ENCODE measurements at places on chromosomes 16 and 17.
A peak's percentile ranks its signal among the peaks of the same experiment; 100 is the strongest.

- no peak for DNase-seq
These were observed 1.7 kb upstream of the POLG2 start for GRCh38 chr17:64498308-64499203.

- no peak for DNase-seq
These were observed 198.5 kb downstream of the CYLD start for GRCh38 chr16:50940275-50940854.

- no peak for DNase-seq
These were observed 29.6 kb downstream of the COG4 start for GRCh38 chr16:70493802-70494201.

- no peak for DNase-seq
These were observed 124.1 kb upstream of the TNRC6C start for GRCh38 chr17:77834170-77835115.

- DNase-seq = no peak
These were observed 1.2 kb upstream of the SRCIN1 start for GRCh38 chr17:38606646-38607611.

DNA sequence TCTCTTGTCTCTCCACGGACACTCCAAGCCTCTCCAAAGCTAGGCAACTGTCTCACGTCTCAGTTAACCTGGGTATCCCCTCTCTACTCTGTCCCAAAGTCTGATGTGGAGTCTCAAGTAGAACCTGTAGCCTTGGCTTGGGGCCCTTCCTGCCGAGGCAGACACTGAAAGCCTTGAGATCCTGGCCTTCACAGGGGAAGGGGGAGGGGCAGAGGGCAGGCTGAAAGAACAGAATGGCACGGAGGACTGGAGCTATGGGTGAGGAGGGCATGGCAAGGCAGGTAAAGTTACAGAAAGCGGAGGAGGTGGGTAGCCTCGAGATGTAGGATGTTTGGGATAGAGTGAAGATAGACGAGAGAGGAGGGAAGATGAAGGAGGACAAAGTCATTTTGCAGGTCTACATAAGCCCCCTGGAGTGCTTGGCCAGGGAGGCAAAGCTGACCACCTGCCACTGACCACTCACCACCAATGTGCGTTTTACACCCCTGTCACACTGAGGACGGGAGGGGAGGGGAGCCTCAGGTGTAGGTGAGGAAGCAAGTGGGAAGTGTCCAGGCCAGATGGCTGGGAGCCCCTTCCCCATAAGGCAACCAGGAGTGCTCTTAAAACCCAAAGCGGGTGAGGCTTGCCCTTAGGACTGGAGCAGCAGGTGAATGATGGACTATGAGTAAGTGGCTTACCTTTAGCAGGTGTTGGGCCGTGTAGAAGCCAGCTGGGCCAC, 1.3 kb downstream of the FDXR start:
- DNase-seq = no peak

DNA sequence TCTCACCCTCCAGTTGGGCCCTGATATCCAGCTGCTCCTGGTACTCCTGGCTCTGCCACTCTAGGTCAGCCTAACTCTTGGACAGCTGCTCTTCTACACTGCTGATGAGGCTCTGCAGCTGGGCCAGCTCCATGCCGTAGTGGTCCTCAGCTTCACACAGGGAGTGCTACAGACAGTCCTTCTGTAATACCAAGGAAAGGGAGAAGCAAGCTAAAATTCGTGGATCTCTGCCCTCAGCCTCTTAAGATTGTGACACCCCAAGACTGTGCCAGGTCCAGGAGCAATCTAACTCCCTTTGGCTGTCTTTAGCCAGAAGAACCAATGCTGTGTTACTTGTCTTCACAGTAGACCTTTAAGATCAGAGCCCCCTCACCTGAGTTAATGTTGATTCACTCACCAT, 7.7 kb upstream of the KRT38 start:
- peak; percentile 72 for DNase-seq

DNA sequence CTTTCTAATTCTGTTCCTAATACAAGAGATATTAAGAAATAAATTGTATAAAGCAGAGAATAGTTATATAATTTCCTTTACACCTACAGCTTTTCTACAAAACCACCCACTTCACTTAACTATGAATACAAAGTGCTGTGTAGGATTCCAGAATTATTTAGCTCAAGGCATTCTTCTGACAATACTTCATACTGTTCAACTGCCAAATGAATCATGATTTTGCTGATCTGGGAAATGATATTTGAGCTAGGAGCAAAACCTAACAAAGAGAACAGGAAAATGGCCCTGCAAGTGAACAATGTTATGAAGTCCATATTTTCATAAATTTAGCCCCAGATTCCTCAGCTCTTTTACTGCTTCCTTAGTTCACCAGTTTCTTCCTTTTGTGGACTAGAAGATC, 12.9 kb downstream of the BBS2 start:
- DNase-seq = no peak

DNA sequence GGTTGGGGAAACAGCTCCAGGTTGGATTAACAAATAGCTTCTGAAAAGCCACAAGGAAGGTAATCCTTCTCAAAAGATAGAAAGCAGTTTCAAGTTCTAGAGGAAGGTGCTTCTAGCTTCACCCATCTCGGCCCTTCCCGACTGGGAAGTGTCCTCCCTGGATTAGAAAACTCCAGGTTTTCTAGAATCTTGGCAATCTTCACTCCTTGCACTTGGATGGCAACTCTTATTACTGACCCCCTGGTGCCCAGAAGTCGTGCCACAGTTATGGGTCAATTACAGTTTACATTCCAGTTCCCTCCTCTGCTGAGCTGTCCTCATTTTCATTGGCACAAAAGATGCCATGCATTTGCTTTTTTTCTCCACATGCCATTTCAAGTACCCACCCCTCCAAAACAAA, 65.6 kb downstream of the SMG6 start:
- no peak for DNase-seq

Measured in vagina (tissue), 2 donors.